ENCODE measurements at places on chromosomes 5 and 9.

- DNase-seq: no peak
Measured at GRCh38 chr9:86166546-86166945, 67.2 kb upstream of the GOLM1 start.

- no peak for DNase-seq
Measured at GRCh38 chr5:34626036-34626435, 30.1 kb upstream of the RAI14 start.

DNA sequence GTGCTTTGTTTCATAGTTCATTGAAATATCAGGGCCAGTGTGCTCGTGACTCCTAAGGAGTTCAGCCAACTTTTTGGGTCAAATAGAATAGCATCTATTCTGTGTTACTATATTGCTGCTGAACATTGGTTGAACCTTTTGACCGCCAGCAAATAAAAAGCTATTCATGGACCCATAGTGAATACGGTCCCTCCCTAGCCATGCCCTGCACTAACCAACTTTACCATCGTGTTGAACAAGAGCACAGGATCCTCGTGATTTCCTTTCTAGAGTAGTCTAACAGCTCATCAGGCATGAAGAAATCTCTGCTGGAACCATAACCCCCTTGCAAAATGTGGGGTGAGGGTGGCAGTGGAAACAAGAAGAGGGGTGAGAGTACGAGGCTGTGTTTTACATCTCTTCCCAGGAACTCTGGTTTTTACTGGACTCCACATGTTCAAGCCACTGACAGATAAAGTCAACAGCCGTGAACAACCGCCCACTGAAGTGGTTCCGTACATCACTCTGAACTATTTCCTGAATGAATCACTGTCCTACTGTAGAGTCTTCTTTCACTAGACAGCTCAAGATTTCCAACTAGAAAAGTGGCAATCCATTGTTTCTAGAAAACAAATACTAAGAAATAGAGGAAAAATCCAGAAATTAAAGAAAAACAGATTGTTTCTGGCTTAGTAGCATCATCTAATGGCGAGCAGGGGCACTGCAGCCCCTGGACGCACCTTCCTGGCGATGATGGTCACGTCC, 70.1 kb upstream of the SPATA31E1 start:
- no peak for DNase-seq

GRCh38 chr5:138444078-138444773, 5.4 kb downstream of the REEP2 start:
- DNase-seq: no peak

- no peak for DNase-seq
Measured at GRCh38 chr5:141590127-141590526, 28.7 kb downstream of the DIAPH1 start.

Measured in stimulated activated CD4-positive, alpha-beta T cell treated with anti-CD3 and anti-CD28 coated beads, TNF-alpha, amount 100 ng/mL, for 1 hour (primary cell).